ENCODE measurements at places on chromosomes 4 and X.

DNA sequence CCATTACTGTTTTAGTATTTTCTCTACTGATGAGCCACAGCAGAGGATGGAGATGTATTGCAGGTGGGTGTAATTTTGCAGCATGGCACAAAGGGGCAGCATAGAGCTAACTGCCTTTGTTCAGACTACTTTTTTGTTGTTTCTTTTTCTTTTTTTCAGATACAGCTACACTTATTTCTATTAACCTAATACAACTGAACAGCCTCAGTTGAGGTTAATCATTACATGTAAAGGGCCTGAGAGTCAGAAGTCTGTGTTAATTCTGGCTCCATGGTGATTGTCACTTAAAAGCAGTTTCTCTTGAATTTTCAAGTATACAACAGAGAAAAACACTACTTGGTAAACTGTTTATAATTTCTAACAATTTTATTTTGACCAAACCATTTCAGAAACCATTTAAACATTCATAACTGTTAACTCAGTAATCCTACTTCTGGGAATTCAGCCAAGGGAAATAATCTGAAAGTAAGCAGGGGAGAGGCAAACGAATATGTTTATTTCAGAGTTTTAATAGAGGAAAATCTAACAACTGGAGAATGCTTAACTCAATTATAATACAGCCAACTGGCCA is 13.9 kb upstream of the PPEF2 start:
- no peaks in the 10 kb centered on the region for H3K36me3 ChIP-seq
- no peak overlapping the region for H3K4me3 ChIP-seq
- peak; percentile 21 for DNase-seq
- no peak overlapping the region for H3K27ac ChIP-seq
- H3K4me1 ChIP-seq, result no peaks in the 10 kb centered on the region

- H3K4me3 ChIP-seq, result no peak overlapping the region
- H3K4me1 ChIP-seq, result no peaks in the 10 kb centered on the region
- H3K27ac ChIP-seq, result no peak overlapping the region
- H3K36me3 ChIP-seq, result no peaks in the 10 kb centered on the region
- no peak for DNase-seq
Observed at GRCh38 chr4:48069026-48069425, 52.5 kb downstream of the NIPAL1 start.

GRCh38 chr4:87913896-87914295 is 61.6 kb upstream of the SPP1 start:
- no peak for DNase-seq
- no peak overlapping the region for H3K27ac ChIP-seq
- H3K36me3 ChIP-seq, result no peaks in the 10 kb centered on the region
- H3K4me3 ChIP-seq, result no peak overlapping the region
- no peaks in the 10 kb centered on the region for H3K27me3 ChIP-seq

DNA sequence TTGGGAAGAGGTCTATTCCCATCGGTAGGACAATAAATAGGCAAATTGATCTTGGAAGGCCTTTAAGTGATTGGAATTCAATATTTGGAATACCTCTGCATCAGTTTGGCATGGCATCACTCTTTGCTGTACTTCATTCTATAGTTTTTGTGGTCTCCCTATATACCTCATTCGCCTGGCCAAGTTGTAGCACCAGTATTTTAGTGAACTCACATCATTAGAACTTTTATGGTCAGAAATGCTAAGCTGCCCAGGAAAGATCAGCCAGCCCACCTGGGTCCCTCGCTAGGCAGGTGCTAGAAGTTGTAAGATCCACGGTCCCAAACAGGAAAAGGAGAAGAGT is 40.3 kb downstream of the ZCCHC13 start:
- no peak overlapping the region for H3K4me3 ChIP-seq
- H3K27me3 ChIP-seq, result peaks cover 3% of the 10 kb centered on the region
- no peak overlapping the region for H3K27ac ChIP-seq
- H3K4me1 ChIP-seq, result no peaks in the 10 kb centered on the region
- no peaks in the 10 kb centered on the region for H3K36me3 ChIP-seq

DNA sequence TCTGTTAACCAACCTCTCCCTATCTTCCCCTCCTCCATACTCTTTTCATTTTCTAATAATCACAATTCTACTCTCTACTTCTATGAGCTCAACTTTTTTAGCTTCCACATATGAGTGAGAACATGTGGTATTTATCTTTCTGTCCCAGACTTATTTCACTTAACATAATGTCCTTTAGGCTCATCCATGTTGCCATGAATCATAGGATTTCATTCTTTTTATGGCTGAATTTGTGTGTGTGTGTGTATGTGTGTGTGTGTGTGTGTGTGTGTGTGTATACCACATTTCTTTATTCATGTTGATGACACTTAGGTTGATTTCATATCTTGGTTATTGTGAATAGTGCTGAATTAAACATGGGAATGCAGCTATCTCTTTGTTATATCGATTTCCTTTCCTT is 37.4 kb downstream of the RUFY3 start:
- no peak for DNase-seq
- no peaks in the 10 kb centered on the region for H3K36me3 ChIP-seq
- no peaks in the 10 kb centered on the region for H3K4me1 ChIP-seq
- no peaks in the 10 kb centered on the region for H3K27me3 ChIP-seq

GRCh38 chr4:92232566-92232965 is 71.2 kb upstream of the GRID2 start:
- H3K27me3 ChIP-seq, result no peaks in the 10 kb centered on the region
- H3K4me3 ChIP-seq, result no peak overlapping the region
- H3K27ac ChIP-seq, result no peak overlapping the region
- H3K4me1 ChIP-seq, result no peaks in the 10 kb centered on the region
- no peak for DNase-seq

GRCh38 chrX:108439961-108440696 is 491 bp downstream of the COL4A5 start:
- peaks cover 3% of the 10 kb centered on the region for H3K4me1 ChIP-seq
- H3K27me3 ChIP-seq, result no peaks in the 10 kb centered on the region
- H3K27ac ChIP-seq, result peak overlapping the region; percentile 82
- H3K36me3 ChIP-seq, result peaks cover 5% of the 10 kb centered on the region
- no peak for DNase-seq

DNA sequence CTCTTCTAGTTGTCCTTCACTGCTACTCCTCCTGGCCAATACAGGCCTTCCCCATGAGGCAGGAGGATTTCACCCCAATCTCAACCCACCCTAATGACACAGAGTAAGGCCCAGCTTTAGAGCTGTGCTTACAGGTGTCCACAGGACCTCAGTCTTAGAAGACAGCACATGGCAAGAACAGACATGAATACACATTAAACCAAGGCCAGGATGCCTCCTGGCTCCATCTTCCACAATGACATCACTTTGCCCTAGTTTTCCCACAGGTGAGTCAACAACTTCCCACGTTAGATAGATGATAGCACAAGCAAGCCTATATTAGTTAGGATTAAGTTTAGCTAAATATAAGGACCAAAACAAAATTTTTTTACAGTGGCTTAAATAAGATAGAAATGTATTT is 63.8 kb upstream of the NOCT start:
- H3K36me3 ChIP-seq, result no peaks in the 10 kb centered on the region
- no peak overlapping the region for H3K27ac ChIP-seq
- no peak for DNase-seq
- H3K4me1 ChIP-seq, result no peaks in the 10 kb centered on the region
- H3K27me3 ChIP-seq, result no peaks in the 10 kb centered on the region
- H3K4me3 ChIP-seq, result no peak overlapping the region

DNA sequence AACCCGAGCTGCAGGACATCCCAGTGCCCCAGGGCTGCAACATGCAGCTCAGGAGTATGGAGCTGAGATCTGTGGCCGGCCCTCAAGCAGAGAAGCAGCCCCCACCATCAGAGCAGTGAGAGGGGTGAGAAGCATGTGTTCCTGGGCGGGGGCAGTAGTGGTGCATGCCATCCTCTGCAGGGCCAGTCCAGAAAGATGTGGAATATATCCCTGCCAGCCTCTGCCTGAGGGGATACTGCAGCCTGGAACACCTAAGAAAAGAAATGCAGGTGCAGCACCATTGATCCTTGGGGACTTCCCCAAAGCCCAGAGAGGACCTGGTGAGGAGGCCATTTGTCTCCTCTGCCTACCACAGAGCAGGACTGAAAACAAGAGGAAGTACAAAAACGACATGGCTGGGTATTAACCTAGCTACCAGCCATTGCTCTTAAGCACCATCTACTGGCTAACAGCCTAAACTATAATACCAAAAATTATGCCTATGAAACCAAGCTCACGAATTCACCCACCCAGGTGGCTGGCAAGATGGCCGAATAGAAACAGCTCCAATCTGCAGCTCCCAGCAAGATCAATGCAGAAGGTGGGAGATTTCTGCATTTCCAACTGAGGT is 158.8 kb downstream of the ADGRA3 start:
- no peak overlapping the region for H3K27ac ChIP-seq
- H3K4me1 ChIP-seq, result no peaks in the 10 kb centered on the region
- no peak for DNase-seq
- no peaks in the 10 kb centered on the region for H3K36me3 ChIP-seq
- no peaks in the 10 kb centered on the region for H3K27me3 ChIP-seq

DNA sequence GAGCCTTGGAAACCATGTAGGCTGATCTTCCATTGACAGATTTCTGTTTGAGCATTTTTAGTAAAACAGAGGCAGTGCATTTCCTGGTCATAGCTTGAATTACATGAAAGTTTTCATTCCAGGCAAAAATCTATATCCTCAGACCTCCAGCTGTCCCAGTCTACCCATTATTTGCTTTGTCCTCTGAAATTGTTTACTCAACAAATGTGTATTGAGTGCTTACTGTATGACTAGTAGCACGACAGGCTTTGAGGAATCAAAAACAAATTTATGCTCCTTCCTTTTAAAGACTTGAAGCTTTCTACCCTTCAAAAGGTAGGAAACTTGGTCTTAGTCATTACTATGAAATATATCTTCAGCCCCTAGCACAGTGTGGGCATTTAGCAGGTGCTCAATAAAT is 307.9 kb upstream of the IGFBP7 start:
- H3K27ac ChIP-seq, result no peak overlapping the region
- no peak overlapping the region for H3K4me3 ChIP-seq
- no peaks in the 10 kb centered on the region for H3K36me3 ChIP-seq
- H3K27me3 ChIP-seq, result no peaks in the 10 kb centered on the region
- DNase-seq, result no peak
- peaks cover 7% of the 10 kb centered on the region for H3K4me1 ChIP-seq

DNA sequence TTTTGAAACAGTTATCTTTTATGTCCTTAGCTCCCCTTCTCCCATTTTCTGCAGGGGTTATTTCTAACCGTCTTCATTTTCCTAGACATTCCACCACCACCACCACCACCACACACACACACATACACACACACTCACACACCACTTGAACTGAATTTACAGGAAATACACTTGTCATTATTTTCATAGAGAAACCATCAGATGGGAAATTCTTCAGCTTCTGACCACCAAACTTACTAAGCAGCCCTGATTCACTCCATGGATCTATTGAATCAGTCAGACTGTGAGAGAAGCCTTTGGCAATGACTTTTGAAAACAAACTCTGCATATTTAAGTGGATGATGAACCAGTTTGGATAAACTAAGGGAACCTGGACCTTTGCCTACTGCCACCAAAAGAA is 210.1 kb upstream of the NHS start:
- H3K27me3 ChIP-seq, result no peaks in the 10 kb centered on the region
- DNase-seq, result no peak
- no peak overlapping the region for H3K27ac ChIP-seq
- H3K4me1 ChIP-seq, result no peaks in the 10 kb centered on the region
- H3K36me3 ChIP-seq, result no peaks in the 10 kb centered on the region

GRCh38 chrX:101385795-101386541 is at the start of gene BTK:
BTK (minus strand) TSS chrX:101386191; CDS start chrX:101375284, 10,907 bp downstream.
- no peak for DNase-seq
- H3K36me3 ChIP-seq, result no peaks in the 10 kb centered on the region
- H3K4me3 ChIP-seq, result no peak within 1 kb of the TSS
- H3K27me3 ChIP-seq, result no peaks in the 10 kb centered on the region
- no peak within 1 kb of the TSS for H3K27ac ChIP-seq
- no peaks in the 10 kb centered on the region for H3K4me1 ChIP-seq

GRCh38 chr4:38364383-38364963 is 299.5 kb upstream of the KLF3 start:
- no peak overlapping the region for H3K4me3 ChIP-seq
- DNase-seq, result no peak
- no peaks in the 10 kb centered on the region for H3K27me3 ChIP-seq
- no peaks in the 10 kb centered on the region for H3K4me1 ChIP-seq
- no peak overlapping the region for H3K27ac ChIP-seq

DNA sequence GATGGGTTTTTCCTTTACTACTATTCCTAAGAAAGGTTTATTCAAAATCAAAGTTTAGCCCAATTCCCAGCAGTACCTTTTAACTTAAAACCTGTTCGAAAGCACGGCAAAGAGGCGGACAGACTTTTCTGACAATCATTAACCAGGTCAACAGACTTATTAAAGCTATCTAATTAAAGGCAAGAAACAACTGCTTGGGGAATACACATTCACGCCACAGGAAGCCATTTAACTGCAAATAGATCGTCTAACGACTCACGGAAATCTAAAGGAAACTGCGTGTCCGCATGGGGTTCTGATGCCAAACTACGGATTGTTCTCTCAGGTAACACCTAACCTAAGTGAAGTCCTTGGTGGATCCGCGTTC is 663 bp upstream of the USP53 start:
- peak overlapping the region; percentile 91 for H3K4me3 ChIP-seq
- H3K27me3 ChIP-seq, result no peaks in the 10 kb centered on the region
- DNase-seq, result no peak
- no peaks in the 10 kb centered on the region for H3K36me3 ChIP-seq

GRCh38 chrX:69232945-69233344 is 67.7 kb upstream of the PJA1 start:
- peaks cover 20% of the 10 kb centered on the region for H3K27me3 ChIP-seq
- H3K4me1 ChIP-seq, result no peaks in the 10 kb centered on the region
- no peak for DNase-seq
- no peak overlapping the region for H3K27ac ChIP-seq
- H3K36me3 ChIP-seq, result no peaks in the 10 kb centered on the region
- no peak overlapping the region for H3K4me3 ChIP-seq

GRCh38 chrX:150062292-150063137 is 124.2 kb upstream of the EOLA2 start:
- no peaks in the 10 kb centered on the region for H3K4me1 ChIP-seq
- H3K4me3 ChIP-seq, result no peak overlapping the region
- no peak overlapping the region for H3K27ac ChIP-seq
- no peak for DNase-seq
- H3K27me3 ChIP-seq, result no peaks in the 10 kb centered on the region

DNA sequence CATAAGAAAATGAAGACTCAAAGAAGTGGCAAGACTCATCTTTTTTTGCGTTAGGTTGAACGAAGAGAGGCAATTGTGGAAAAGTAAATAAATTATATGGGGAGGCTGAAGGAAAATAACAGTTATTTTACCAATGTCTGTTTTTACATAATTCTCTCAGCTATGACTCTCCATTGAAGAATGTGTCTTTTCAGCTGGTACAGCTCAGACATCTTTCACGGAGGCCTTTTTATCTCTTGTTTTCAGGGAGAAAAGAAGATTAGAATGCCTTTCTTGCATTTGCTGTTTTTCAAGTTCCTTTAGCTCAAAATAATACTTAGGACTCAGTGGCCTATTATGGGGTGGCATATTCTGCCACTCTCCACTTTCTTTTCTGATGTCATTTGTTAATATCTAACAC is 153.0 kb downstream of the ADAM29 start:
- H3K27ac ChIP-seq, result no peak overlapping the region
- H3K4me1 ChIP-seq, result no peaks in the 10 kb centered on the region
- no peak overlapping the region for H3K4me3 ChIP-seq
- no peaks in the 10 kb centered on the region for H3K27me3 ChIP-seq

GRCh38 chrX:1491851-1492349 is 39.2 kb upstream of the ASMTL start:
- H3K27ac ChIP-seq, result no peak overlapping the region
- H3K4me3 ChIP-seq, result no peak overlapping the region
- DNase-seq, result peak; percentile 35
- H3K4me1 ChIP-seq, result peaks cover 1% of the 10 kb centered on the region
- H3K27me3 ChIP-seq, result no peaks in the 10 kb centered on the region
- no peaks in the 10 kb centered on the region for H3K36me3 ChIP-seq

GRCh38 chrX:22399437-22400192 is 126.9 kb downstream of the CBLL2 start:
- H3K27ac ChIP-seq, result no peak overlapping the region
- H3K4me3 ChIP-seq, result no peak overlapping the region
- no peak for DNase-seq
